ENCODE measurements at places on chromosomes 12 and 14.

DNA sequence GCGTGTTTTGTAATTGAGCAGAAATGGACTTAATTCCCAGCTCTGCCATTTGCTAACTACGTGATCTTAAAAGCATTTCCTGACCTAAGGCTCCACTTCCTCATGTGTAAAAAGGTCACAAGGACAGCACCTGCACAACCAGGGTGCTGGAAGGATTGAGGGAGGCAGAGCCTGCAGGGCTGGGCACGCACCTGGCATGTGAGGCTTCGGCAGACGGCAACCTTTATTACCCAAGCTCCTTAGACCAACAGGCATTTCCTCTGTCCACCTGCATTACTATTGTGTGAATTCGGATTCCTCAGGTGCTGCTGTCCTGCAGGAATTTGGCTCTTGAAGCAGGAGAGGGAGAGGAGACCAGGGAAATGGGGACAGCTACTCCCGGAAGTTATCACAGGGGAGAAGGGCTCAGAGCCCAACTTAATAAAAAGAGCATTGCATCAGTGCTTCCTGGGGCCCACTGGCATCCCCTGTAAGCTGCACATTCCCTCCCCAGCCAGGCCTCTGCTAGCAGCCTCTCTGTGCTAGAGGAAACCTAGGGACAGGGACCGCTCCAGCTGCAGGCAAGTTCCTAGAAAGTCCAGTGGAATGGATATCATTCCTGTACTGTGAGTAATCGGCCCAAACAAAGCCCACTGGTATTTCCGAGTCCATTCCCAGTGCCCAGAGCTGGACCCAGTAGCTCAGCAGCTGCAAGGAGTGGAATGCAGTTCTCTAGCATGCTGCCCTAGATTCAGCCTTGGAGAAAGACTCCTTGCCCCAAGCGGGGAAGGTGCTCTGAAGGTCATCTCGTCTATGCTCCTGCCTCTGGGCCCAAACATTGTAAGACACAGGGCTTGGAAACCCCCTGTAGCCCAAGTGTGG is 157.1 kb upstream of the CCND2 start:
- no peak for DNase-seq

DNA sequence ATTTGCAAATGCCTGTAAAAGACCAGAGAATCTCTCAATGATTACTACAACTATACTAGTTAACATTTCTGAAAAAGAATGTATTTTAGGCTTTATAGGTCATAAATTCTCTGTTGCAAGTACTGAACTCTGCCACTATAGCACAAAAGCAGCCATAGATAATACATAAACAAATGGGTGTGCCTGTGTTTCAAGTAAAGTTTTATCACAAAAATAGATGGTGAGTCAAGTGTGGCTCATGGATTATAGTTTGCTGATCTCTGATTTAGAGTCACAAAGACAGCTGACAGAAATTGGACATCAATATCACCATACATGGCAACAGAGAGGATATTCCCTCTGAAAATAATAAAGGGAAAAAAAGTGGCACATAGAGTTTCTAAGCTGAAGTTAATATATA is 68.1 kb downstream of the FSCB start:
- no peak for DNase-seq

DNA sequence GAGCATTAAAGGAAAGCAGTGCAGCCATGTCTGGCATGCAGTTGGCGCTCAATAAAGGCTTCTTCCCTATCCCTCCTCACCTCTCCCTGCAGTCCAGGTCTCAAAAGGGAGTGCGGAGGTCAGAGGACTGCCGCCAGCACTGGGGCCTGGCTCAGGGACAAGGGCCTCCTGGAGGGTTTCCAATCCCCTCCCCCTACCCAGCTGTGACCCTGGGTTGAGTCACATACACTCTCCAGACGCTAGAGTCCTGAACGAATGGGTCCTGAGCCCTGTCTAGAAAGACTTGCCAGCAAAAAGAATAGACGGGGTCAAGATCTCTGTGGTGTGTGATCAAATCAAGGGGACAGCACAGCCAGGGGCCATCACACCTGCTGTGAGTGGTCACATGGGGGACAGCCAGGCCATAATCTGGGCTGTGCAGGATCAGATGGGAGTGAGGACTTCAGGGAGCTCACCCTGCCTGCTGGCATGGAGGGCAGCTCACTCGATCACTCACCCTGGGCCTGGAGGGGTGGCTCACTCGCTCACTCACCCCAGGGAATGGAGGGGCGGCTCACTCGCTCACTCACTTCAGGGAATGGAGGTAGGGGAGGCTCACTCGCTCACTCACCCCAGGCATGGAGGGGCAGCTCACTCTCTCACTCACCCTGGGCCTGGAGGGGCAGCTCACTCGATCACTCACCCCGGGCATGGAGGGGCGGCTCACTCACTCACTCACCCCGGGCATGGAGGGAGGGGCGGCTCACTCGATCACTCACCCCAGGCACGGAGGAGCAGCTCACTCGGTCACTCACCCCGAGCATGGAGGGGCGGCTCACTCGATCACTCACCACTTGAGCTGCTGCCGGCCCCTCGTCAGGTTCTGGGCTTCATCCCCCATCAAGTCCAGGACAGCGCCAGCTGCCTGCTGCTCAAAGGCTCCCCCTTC is 12.8 kb downstream of the CFAP73 start:
- DNase-seq = no peak

- no peak for DNase-seq
Observed at GRCh38 chr14:37116933-37117849, 55.2 kb downstream of the SLC25A21 start.
